GM23248 (cell line): ENCODE measurements at places on chromosomes 1 and 21. TPM values are rescaled to one million over a fixed set of nuclear protein-coding genes. Genes with fewer than 3 reads are reported as not detected.
A peak's percentile ranks its signal among the peaks of the same experiment; 100 is the strongest.

MIXL1 gene
- not detected in 2 replicates for total RNA-seq

FAM43B gene
- 0.11 TPM in 1 of 2 replicates, not detected in the other for total RNA-seq

GRCh38 chr1:9440763-9441194 is 98.5 kb upstream of the SLC25A33 start:
- DNase-seq = no peak

DNA sequence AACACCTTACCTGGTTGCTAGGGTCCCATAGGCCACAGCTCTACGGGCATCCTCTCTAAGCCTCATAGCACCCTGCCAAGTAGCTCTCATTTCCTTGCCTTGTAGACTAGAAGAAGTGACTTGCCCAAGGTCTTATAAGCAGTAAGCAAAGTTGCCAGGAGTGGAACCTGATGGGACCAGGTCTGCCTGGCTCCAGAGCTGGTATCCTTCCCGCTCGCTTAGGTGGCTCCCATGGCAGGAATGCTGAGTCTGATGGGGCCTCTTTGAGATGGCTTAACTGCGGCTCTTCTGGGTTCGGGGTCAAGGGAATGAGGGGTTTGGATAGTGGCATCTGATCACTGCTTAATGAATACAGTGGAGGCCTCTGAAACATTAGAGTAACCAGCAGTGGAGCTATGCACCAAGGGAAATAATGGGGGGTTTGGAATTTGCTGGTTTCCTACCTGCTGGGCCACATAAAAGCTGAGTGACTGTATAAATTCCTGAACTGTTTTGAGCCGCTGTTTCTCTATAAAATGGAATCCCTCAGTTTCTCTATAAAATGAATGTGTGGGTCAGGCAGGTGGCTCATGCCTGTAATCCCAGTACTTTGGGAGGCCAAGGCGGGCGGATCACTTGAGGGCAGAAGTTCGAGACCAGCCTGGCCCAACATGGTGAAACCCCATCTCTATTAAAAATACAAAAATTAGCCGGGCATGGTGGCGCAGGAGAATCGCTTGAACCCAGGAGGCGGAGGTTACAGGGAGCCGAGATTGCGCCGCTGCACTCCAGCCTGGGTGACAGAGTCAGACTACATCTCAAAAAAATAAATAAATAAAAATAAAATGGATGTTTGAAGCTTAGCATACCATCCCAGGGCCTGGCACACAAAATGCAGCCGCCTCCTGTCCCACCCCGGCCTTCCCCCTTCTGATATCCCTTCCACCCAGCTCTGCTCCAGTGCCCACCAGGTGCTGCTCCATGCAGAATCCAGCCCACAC is 12.4 kb downstream of the FAM151A start:
- no peak for DNase-seq

- DNase-seq = no peak
Measured at GRCh38 chr21:17742181-17742580, 77.0 kb downstream of the C21orf91 start.

GRCh38 chr1:9558271-9558945 is 19.1 kb downstream of the SLC25A33 start:
- DNase-seq = no peak

DNA sequence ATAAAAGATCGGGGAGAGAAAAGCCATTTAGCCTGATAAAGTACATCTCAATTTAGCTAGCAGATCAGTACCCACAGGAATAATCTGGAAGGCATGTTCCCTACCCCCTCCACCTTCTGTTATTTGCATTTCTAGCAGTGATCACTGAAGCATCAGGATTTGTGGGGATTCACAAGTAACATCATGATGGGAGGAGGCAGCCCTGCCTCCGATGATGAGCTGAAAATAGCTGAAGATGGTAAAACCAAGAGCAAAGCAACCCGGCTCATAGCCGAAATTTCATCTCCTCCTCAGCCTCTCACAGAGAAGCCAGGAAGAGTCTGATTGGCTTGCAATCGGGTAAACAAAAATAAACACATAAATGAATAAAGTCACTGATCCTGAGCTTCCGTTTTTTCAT is 2.4 kb downstream of the CCSAP start:
- no peak for DNase-seq

DNA sequence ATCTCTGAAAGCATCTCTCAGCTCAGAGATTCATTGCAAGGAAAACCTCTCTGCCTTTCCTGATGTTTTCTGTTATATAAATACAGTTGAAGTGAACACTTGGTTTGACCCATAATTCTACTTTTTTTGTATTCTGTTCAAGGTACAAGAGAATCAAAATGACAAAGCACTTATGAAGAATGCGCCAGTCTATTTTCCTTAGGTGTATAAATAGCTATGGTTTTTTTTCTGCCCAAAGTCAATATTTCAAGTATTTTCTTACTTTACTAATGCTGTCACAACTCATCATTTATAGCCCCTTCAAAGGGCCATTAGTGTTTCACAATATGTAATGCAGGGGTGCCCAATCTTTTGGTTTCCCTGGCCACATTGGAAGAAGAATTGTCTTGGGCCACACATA is 142.5 kb upstream of the C1orf105 start:
- no peak for DNase-seq

DNA sequence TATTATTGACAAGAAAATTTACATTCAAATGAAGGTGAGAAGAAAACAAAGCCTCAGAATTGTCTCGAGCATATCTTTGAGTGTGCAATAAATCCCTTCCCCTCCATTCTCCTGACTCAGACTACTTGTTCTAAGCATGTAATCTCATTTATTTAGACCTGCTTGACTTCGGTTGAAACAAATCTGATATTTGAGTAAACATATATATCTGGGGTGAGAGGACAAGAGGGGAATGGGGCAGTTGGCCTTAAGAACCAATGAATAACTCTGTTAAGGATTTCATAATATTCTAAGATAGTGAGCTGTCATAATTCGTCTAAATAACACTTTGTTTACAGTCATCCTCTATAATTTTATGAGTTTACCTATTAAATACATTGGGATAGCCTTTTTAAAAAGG is 142.7 kb downstream of the SIPA1L2 start:
- DNase-seq = no peak

DNA sequence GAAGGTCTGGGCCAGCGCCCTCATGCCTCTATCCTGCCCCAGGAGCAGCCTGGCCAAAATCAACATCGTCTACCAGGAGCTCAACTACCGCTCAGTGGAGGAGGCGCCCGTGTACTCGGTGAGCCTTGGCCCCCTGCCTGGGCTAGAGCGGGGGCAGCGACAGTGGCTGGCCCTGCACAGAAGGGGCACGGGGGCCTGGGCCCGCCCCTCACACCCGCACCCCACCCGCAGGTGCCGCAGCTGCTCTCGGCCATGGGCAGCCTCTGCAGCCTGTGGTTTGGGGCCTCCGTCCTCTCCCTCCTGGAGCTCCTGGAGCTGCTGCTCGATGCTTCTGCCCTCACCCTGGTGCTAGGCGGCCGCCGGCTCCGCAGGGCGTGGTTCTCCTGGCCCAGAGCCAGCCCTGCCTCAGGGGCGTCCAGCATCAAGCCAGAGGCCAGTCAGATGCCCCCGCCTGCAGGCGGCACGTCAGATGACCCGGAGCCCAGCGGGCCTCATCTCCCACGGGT is 10.8 kb downstream of the SCNN1D start:
- DNase-seq = peak; percentile 31
